ENCODE measurements at places on chromosomes 2 and 18.

- no peak for DNase-seq
These were observed 1.4 kb downstream of the CNTNAP5 start for GRCh38 chr2:124026503-124026902.

DNA sequence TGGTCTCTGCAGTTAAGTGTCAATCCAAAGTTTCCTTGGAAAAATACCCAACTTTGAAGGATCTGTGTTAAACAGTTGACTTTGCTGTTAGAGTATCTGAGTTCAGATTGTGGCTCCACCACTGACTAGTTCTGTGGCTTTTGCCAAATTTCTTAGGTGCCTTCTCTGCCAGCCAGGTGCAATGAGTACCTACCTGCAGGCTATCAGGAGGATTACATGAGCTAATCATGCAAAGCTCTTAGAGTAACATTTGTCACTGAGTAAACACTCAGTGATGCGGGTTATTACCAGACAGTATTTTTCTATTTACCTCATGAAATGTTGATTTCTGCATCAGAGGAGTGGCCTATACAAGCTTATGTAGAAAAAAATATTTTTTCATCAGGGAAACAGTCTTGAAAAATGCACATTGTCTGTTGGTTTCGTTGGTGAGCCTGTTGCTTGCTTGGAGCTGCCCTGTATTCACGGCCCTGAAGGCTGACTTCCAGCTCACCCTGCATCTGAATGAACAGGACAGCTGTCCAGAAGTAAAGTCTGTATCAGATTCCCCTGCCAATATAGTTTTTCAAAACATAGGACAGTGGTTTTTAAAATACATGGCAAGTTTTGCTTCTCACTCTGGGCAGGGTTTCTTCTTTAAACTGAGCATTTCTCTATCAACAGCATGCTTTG lies 235.1 kb downstream of the CDCA7 start:
- no peak for DNase-seq

DNA sequence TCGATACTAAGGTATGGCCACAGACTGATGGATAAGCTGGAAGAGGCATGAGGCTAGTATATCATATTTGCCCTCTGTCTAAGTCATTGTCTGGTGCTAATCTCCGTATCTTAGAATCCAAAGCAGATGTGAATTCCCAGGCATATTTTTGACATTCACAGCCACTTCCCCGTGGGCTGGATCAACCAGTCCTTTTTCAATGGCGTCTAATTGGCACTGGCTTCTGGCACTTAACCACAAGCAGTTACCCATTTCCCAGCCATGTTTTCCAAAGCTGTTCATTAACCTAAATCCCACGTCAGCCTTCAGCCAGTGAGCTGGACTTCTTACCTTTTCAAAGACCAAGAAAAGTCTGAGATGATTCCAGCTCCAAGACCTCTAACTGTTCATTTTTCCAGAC lies 20.7 kb upstream of the ZNF407 start:
- DNase-seq: no peak

- no peak for DNase-seq
These were observed 46.4 kb upstream of the ACKR3 start for GRCh38 chr2:236523249-236523648.

DNA sequence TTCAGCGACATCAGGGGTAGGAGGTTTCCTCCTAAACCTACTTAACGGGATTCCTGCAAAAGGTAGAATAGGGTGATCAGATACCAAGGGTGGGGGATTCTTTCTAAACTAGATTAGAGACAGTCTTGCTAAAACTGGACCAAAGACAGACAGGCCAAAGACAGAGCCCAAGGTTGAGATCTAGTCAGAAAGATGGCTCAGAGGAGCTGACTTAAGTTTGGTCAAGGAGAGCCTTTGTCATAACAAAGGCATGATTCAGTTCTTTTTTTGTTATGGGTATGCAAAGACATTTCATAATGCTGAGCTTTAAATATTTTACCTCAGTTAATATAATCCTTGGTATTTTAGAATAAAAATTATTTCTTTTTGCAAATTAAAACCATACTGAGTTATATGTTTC lies 17.8 kb upstream of the GPR75 start:
- no peak for DNase-seq

GRCh38 chr2:29129586-29130281 lies 14.5 kb downstream of the CLIP4 start:
- DNase-seq: no peak

GRCh38 chr2:121768143-121768755 lies 12.8 kb downstream of the TSN start:
- DNase-seq: no peak

DNA sequence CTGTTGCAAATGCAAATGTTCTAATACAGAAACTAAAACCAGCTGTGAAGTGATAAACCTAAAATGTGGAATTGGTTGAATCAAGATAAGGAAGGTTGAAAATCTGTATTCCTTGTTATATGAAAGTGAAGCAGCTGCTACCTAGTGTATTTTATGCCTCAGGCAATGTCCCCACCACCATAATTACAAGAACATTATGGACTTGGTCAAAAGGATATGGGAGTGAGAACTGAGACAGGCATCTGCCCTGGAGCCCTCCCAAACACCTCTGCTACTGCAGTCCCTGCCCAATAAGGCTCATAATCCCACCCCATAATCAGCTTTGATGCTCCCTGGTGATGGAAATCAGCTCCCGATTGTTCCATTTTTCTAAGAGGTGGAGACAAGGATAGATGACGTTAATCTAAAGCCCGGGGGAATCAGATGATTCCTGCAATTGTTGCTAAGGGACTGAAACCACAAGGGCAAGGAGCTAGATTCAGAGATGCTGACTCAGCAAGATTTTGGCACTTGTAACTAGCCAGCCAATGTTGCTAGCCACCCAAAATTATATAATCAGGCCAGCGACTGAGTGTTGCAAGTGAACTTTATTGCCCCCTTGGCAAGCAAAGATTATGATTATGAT lies 69.5 kb downstream of the EVA1A start:
- no peak for DNase-seq

GRCh38 chr2:1944986-1945385 lies 200.7 kb upstream of the PXDN start:
- DNase-seq: no peak

GRCh38 chr18:34117319-34117718 lies 107.4 kb downstream of the NOL4 start:
- DNase-seq: no peak

All from activated CD8-positive, alpha-beta memory T cell treated with anti-CD3 and anti-CD28 coated beads for 4 hours (primary cell).